CD4-positive, alpha-beta T cell treated with Interleukin-1 beta for 1 hour (primary cell): ENCODE measurements at places on chromosomes 13 and 19.

DNA sequence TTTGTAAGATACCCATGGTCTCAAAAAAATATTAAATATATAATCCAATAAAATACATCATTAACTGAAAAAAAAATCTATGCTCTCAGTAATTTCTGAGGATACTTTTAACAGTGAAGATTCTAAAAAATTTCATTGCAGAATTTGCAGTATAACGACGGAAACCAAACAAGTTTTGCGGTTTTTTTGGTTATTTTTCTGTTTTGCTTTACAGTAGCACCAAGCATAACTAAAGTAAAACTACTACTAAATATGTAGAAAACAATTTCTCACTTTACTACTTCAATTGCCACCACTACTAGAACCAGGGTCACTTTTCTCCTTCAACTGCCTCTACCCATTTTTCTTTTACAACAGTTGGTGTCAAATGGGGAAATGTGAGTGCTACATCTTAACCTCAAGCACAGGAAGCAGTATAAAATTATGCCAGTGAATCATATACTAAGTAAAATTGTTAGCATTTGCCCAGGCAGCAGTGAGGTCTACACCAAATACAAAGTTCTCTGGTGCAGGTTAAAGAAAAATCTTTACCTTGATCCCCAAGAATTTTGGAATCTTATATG, 24.1 kb downstream of the MICU2 start:
- no peak for DNase-seq

DNA sequence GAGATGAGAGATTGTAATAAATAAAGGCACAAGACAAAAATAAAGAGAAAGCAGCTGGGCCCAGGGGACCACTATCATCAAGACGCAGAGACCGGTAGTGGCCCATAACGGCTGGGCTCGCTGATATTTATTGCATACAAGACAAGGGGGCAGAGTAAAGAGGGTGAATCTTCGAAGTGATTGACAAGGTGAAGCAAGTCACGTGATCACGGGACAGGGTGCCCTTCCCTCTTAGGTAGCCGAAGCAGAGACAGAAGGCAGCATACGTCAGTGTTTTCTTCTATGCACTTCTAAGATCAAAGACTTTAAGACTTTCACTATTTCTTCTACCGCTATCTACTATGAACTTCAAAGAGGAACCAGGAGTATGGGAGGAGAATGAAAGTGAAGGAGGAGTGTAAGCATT, 4.6 kb upstream of the PRKCG start:
- peak; percentile 81 for DNase-seq

DNA sequence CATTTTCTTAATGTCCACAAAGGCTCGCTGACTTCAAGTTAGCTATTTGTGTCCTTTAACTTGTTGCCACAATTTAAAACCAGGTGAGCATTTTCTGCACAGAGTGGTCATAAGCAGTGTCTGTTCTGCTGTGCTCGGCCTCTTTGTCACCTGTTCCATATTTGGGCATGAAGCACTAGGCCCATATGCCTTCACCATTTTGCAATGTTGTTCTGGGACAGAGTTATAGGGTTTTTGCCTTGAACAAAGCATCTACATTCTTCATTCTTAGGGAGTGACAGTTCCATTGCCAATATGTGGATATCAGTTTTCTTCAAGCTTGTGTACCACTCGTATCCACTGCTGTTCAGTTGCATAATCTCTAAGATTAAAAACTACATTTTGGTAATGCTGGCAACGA, 56.1 kb downstream of the LRCH1 start:
- no peak for DNase-seq

DNA sequence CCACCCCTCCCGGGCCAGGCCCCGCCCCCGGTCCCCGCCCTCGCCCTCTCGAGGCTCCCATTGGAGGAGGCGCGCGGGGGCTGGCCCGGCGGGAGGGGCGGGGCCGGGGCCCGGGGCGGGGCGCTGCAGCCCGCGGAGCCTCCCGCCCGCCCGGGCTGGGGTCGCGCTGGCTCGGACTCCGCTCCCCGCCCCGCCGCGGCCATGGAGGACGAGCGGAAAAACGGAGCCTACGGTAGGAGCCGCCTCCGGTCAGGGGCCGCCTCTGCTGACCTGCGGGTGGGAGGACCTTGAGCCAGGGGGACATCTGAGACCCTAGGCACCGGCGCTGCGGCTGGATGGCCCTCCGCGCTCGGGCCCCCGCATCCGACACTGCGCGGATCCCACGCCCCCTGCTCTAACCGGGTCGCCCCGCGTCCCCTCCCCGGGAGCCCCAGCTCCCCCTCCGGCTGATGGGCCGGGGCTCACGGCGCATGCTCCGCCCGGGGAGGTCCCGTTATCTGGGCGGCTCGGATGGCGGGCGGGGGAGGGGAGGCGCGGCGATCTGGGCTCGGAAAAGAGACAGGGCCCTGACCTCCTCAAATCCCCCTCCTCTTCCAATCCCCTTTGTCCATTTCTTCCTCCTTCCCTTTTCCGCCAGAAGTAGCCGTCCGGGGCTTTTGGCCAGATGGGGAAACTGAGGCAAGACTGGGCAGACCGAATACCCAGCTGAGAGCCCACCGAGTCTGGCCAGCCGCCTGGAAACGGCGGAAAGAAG, 15.4 kb upstream of the AP1M2 start:
- DNase-seq, result peak; percentile 89

- no peak for DNase-seq
Measured at GRCh38 chr19:19159534-19159933, 10.5 kb downstream of the MEF2B start.

DNA sequence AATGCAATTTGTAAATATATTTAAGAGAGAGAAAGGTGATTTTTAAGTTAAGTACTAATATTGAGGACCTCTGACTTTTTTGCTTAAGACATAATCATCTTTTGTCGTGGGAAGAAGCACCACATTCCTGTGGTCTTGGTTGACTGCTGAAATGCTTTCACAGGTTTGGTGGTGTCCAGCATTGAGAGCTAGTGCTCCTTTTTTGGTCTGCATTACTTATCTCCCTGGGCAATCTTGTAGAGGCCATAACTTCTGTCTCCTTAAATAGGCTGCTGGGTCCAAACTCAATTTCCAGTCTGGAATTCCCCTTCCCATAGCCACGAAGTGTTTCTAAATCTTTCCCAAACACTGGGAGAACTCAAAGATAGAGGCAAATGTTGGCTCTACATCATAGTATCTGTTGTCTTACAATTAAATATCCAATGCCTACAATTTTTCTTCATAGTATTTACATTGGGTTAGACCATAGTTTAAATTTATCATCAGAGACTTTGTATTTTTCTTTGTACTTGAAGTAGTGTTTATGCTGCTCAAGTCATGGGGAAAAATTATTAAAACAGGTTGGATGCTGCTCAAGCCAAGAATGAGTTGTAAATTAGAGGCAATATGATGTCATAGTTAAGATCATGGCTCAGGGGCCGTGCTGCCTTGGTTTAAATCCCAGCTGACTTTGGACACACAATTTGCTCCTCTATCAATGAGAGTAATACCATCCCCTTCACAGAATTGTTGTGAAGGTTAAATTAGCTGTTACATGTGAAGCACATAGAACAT, 105.6 kb downstream of the POSTN start:
- DNase-seq, result no peak

GRCh38 chr13:20288561-20288960, 56.4 kb upstream of the GJB6 start:
- DNase-seq, result no peak
